ENCODE measurements at places on chromosomes 1 and 21.

DNA sequence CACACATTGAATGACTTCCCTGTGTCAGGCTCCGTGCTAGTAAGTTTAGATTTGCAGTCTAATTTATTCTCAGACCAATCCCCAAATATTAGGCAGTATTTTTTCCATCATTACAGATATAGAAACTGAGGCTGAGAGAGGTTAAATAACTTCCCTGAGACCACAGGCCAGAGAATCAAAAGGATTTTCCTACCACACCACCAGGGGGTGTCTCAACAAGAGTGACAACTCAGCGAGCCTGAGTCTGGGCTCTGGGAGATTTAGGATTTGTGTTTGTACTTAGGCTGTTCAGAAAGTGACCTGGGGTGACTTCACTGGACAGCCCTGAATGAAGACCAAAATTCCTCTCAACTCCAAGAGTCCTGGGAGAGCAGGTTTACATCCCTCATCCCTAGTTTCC is 13.3 kb upstream of the LCE5A start:
- no peak for DNase-seq

DNA sequence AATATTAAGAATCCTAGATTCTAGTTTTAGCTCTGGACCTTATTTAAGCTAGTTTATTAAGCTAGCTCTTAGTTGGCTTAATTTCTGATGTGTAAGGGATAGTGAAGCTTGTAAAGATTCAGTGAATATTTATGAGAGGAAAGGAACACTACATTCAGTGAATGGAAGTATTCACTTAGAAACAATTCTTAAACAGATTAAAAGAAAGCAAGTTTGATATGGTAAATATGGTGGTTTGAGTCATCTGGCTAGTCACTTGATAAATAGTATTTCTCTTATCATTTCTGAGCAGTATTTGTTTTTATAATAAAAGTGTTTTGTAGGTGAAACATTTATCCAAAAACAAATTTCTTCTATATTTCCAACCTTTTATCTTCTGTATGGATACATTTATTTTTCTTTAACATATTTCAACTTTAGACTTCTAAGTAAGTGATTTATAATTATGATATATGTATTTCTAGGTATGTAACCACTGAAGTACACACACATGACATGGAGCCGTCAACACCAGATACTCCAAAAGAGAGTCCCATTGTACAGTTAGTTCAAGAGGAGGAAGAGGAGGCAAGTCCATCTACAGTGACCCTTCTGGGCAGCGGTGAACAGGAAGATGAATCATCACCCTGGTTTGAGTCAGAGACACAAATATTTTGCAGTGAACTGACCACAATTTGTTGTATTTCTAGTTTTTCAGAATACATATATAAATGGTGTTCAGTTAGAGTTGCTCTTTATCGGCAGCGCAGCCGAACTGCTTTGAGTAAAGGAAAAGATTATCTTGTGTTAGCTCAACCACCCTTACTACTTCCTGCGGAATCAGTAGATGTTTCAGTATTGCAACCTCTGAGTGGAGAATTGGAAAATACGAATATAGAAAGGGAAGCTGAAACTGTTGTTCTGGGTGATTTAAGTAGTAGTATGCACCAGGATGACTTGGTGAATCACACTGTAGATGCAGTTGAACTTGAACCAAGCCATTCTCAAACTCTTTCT is 55.6 kb downstream of the SUCO start:
- DNase-seq: no peak

DNA sequence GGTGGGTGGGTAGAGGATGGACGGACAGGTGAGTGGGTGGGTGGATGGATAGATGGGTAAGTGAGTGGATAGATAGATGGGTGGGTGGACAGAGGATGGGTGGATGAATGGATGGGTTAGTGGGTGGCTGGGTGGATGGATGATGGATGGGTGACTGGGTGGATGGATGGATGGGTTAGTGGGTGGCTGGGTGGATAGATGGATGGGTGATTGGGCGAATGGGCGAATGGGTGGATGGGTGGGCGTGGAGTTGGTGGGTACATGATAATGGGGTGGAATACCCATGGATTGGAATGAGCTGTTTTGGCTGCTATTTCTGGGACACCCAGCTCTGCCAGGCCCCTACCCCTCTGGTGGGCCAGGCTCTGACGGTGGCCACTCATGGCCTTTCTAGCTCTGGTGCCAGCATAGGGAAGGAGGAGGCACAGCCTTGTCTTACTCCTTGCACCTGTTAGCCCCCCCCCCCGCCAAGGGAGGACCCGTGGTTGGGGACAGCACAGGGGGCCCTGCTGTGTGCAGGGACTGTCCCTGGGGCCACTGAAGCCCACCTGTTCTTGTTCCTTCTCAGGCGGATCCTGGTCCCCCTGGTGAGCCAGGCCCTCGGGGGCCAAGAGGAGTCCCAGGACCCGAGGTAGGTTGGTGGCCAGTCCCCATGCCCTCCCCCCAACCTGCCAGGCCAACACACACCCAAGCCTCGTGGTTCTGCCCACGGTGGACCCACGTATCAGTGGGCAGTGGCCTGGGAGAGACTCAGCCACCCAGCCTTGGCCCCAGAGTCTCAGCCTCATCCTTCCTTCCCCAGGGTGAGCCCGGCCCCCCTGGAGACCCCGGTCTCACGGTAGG is 26.4 kb downstream of the COL6A2 start:
- no peak for DNase-seq

- DNase-seq: no peak
Observed at GRCh38 chr1:162200096-162200847, 130.8 kb downstream of the NOS1AP start.

- no peak for DNase-seq
Observed at GRCh38 chr1:17214876-17215544, 10.1 kb downstream of the PADI1 start.

- no peak for DNase-seq
Observed at GRCh38 chr1:155929057-155929456, 5.2 kb downstream of the KHDC4 start.

GRCh38 chr1:235631816-235632215 is 17.8 kb downstream of the GNG4 start:
- no peak for DNase-seq

- no peak for DNase-seq
Observed at GRCh38 chr1:171127501-171127900, 36.8 kb downstream of the FMO3 start.

DNA sequence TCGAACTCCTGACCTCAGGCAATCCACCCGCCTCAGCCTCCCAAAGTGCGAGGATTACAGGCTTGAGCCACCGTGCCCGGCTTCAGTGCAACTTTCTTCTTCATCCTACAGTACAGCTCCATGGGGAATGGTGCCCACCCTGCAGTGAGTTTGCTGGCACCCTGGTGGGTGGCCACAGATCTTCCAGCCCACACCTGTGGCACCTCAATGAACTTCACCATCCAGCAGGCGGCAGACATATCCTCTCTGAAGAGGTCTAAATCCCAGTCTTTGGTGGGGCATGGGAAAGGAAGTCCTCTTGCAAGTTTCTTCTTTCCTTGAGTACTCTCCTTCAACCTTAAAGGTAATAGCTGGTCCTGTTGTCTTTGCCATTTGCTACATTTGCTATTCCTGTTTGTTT is 18.1 kb upstream of the ZBTB8A start:
- DNase-seq: no peak

DNA sequence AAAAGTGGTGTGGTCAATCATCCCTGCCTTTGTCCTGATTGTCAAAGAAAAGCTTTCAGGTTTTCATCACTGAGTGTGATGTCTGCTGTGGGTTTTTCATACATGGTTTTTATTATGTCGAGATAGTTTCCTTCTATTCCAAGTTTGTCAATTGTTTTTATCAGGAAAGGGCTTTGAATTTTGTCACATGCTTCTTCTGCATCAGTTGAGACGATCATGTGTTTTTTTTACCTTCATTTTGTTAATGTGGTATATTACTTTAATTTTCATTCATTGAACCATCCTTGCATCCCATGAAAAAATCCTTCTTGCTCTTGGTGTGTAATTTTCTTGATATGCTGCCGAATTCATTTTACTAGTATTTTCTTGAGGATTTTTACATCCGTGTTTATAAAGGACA is 15.5 kb downstream of the PRKCZ start:
- no peak for DNase-seq

DNA sequence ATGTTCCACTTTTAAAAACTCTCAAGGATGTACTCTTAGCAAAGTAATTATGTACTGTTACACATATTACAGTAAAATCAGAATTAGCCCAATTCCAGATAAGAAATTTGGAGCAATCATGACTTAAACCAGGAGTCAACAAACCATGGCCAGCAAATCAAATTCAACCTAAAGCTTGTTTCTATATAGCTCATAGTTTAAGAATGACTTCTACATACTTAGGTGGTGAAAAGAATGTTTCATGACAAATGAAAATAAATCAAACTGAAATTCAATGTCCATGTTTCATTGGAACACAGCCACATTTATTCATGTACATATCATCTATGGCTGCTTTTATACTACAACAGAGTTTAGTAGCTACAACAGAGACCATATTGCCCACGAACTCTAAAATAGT is 35.1 kb downstream of the FRRS1 start:
- DNase-seq: no peak

DNA sequence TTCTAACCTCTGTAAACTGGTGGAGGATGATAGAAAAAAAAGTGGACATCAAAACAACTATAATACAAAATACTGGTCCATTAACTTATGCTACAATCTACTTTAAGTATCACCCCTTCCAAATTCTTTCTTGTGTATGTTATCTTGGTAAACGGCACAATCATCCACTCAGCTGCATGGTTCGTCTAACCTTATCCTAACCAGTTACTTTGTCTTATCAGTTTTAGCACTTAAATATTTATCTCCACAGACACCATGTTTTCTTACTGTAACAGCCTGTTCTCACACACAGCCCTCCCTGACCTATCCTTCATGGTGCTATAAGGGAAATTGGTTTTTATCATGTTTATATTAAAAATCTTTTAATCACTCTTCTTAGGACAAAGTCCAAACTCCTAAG is 157.2 kb downstream of the PTGER3 start:
- no peak for DNase-seq

DNA sequence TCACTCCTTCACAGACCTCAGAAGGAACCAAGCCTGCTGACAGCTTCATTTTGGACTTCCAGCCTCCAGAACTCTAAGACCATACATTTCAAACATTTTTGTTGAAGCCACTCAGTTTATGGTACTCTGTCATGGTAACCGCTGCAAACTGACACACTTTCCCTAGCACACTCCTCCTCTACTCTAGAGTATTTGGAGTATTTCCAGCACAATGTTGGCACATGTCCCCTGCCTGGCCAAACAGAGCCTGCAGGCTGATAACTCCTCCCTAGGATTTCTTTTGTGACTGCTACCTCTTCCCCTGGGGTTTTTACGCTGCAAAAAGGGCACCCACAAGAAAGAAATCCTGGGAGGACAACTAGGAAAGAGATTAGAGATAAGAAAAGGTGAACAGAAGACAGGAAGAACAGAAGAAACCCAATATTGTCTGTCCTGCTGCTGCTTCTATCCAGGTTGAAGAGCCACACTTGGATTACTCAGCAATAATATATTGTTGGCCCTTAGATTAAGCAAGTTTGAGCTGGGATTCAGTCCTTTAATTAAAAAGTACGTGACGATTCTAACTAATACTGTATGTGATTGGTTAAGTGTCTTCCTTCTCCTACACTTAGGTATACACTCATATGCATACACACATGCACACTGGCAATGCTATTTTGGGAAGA is 844.1 kb downstream of the LTN1 start:
- DNase-seq: no peak

Measured in activated T-cell treated with anti-CD3 and anti-CD28 coated beads for 24 hours (primary cell).